ENCODE measurements at places on chromosomes 2 and 18. TPM values are rescaled to one million over a fixed set of nuclear protein-coding genes. Genes with fewer than 3 reads are reported as not detected.
A peak's percentile ranks its signal among the peaks of the same experiment; 100 is the strongest.

GRCh38 chr2:238264072-238264460, 24.2 kb upstream of the HES6 start:
- no peak overlapping the region for H3K27ac ChIP-seq
- H3K4me1 ChIP-seq = peaks cover 15% of the 10 kb centered on the region
- no peaks in the 10 kb centered on the region for H3K27me3 ChIP-seq
- no peak for DNase-seq
- no peak overlapping the region for H3K4me3 ChIP-seq
- peaks cover 3% of the 10 kb centered on the region for H3K36me3 ChIP-seq

DNA sequence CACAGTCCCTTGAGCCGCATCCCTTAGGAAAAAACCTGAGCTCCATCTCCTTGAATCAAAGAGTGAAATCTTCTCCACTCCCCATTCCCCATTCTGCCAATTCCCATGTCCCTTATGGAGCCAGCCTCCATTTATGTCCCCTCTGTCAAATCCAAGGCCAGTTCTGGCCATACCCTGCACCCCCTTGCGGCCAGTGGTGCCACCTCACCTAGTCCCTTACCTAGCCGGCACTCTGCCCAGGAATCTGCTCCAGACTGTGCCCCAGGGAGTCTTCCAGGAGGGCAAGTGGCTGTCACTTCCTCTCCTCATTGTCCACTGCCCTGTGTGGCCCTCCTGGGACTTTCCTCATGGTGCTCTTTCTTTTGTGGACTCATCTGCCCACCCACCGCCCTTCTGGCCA, 195.4 kb upstream of the RMP24 start:
- no peak overlapping the region for H3K27ac ChIP-seq
- peaks cover 16% of the 10 kb centered on the region for H3K27me3 ChIP-seq
- H3K4me3 ChIP-seq = no peak overlapping the region
- no peaks in the 10 kb centered on the region for H3K36me3 ChIP-seq
- no peaks in the 10 kb centered on the region for H3K4me1 ChIP-seq

- no peaks in the 10 kb centered on the region for H3K36me3 ChIP-seq
- DNase-seq = no peak
- no peak overlapping the region for H3K4me3 ChIP-seq
- peaks cover 24% of the 10 kb centered on the region for H3K4me1 ChIP-seq
Observed at GRCh38 chr2:220151341-220151740, 523.9 kb downstream of the SLC4A3 start.

- H3K27ac ChIP-seq = no peak overlapping the region
- DNase-seq = no peak
- H3K4me1 ChIP-seq = peaks cover 13% of the 10 kb centered on the region
- H3K27me3 ChIP-seq = peaks cover 29% of the 10 kb centered on the region
- no peak overlapping the region for H3K4me3 ChIP-seq
Observed at GRCh38 chr2:217277646-217278398, 418.0 kb upstream of the TNP1 start.

DNA sequence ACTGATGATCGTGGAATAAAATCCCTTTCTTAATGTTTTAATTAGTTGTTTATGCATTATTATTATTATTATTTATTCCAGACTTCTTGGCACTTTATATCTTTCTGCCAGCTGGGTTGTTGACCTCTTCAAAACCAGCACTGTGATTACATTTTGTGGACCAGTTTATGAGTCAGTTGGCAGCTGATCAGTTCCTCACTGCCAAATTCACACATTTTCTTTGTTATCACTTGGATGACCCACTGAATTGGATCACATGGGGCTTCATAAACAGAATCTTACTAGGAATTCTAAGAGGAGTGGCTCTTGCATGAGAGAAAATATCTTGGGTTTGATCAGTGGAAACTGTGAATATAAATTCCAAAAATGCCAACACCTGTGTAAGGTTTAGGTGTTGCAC, 321.8 kb upstream of the SPRED2 start:
- no peaks in the 10 kb centered on the region for H3K27me3 ChIP-seq
- H3K27ac ChIP-seq = no peak overlapping the region
- DNase-seq = no peak
- peaks cover 2% of the 10 kb centered on the region for H3K4me1 ChIP-seq

DNA sequence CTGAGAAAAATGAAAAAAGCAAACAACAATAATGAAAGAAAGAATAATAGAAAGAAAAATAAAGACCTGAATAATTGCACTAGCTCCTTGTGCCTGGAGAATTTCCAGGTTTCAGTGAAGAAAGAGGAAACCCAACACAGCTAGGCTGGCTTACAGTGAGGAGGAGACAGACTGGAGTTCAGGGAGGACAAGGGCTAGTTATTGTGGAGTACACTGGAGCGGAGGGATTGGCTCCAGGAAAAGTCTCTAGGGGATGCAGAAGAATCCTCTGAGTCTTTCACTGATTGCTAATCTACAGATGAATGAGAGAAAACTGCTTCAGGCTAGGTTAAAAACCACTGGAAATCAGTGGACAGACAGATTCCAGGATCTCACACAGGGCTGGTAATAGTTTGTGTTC, 163.6 kb upstream of the RBMS1 start:
- no peaks in the 10 kb centered on the region for H3K36me3 ChIP-seq
- H3K27ac ChIP-seq = no peak overlapping the region
- H3K27me3 ChIP-seq = no peaks in the 10 kb centered on the region
- H3K4me3 ChIP-seq = no peak overlapping the region

DNA sequence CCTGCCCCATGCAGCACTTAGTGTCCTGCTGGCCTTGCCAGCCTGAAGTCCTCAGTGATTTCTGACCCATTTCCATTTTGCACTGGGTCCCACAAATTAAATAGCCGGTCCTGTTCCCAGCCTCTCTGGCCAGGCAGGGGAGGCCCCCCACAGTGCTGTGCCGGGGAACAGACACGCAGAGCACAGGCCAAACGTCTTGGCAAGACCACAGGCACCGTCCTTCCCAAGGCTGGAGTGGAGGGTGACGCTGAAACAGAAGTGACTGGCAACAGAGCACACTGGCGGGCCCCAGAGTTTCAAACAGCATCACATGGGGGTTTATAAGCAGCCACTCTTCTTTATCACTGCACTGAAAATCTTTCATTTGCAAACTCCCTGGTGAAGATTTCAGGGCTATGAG, 52.2 kb downstream of the EDAR start:
- no peaks in the 10 kb centered on the region for H3K36me3 ChIP-seq
- no peak overlapping the region for H3K4me3 ChIP-seq
- peak overlapping the region; percentile 44 for H3K27ac ChIP-seq
- no peaks in the 10 kb centered on the region for H3K27me3 ChIP-seq
- H3K4me1 ChIP-seq = peaks cover 42% of the 10 kb centered on the region

GRCh38 chr18:34901299-34901698, 139.9 kb upstream of the MAPRE2 start:
- no peak overlapping the region for H3K4me3 ChIP-seq
- H3K27ac ChIP-seq = no peak overlapping the region
- no peaks in the 10 kb centered on the region for H3K27me3 ChIP-seq
- no peaks in the 10 kb centered on the region for H3K4me1 ChIP-seq

DNA sequence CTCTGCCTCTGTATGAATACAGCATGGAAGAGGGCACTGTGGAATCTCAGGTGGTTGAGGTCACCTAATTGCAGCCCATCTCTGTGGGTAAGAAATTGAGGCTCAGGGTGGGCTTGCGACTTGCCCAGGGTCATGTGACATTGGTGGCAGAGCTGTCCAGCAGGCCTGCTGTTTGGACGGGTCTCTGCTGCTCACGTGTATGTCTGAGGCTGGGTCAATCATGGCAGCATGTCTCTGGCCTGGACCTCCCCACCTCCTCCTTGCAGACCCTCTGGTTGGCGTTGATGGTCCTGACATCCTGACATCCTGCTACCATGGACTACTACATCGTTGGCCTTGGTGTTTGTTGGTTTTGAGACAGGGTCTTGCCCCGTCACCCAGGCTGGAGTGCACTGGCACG, 64.3 kb upstream of the HPCAL1 start:
- H3K36me3 ChIP-seq = no peaks in the 10 kb centered on the region
- peaks cover 4% of the 10 kb centered on the region for H3K27me3 ChIP-seq
- no peak overlapping the region for H3K27ac ChIP-seq
- H3K4me3 ChIP-seq = no peak overlapping the region

- H3K27ac ChIP-seq = no peak overlapping the region
- DNase-seq = no peak
- no peak overlapping the region for H3K4me3 ChIP-seq
Observed at GRCh38 chr2:157327200-157327599, 1.6 kb upstream of the ERMN start.

GRCh38 chr2:150214626-150215025, 272.8 kb downstream of the RND3 start:
- H3K4me3 ChIP-seq = peak overlapping the region; percentile 10
- no peak overlapping the region for H3K27ac ChIP-seq
- H3K27me3 ChIP-seq = no peaks in the 10 kb centered on the region
- no peak for DNase-seq
- H3K4me1 ChIP-seq = peaks cover 25% of the 10 kb centered on the region

GRCh38 chr2:26757873-26758789, 6.0 kb upstream of the SLC35F6 start:
- peak overlapping the region; percentile 94 for H3K27ac ChIP-seq
- no peaks in the 10 kb centered on the region for H3K36me3 ChIP-seq
- DNase-seq = no peak
- H3K4me3 ChIP-seq = peak overlapping the region; percentile 40
- peaks cover 11% of the 10 kb centered on the region for H3K4me1 ChIP-seq
- H3K27me3 ChIP-seq = no peaks in the 10 kb centered on the region

GRCh38 chr2:233714121-233714520, 1.4 kb downstream of the UGT1A5 start:
- no peak for DNase-seq
- H3K4me3 ChIP-seq = no peak overlapping the region
- H3K4me1 ChIP-seq = no peaks in the 10 kb centered on the region
- no peak overlapping the region for H3K27ac ChIP-seq
- H3K27me3 ChIP-seq = peaks cover 37% of the 10 kb centered on the region

DNA sequence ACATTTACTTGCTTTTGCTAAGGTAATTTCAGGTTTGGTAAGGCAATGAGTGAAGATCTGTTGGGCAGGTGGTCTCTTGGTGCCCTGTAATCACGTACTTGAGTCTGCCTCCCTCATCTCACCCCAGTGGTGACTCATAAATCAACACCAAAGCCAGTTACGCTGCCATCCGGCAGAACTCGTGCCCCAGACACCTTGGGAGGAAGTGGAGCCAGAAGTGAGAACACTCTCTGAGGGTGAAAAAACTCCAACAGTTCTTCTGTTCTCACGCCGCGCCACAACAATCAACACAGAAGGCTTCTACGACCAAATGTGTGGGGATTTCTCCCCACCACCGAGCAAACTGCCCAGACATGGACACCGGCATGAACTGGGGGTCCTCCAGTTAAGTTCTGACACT, 206.2 kb downstream of the ARL4C start:
- DNase-seq = no peak
- no peaks in the 10 kb centered on the region for H3K27me3 ChIP-seq
- H3K36me3 ChIP-seq = no peaks in the 10 kb centered on the region
- H3K4me3 ChIP-seq = no peak overlapping the region
- no peak overlapping the region for H3K27ac ChIP-seq
- H3K4me1 ChIP-seq = peaks cover 10% of the 10 kb centered on the region

DNA sequence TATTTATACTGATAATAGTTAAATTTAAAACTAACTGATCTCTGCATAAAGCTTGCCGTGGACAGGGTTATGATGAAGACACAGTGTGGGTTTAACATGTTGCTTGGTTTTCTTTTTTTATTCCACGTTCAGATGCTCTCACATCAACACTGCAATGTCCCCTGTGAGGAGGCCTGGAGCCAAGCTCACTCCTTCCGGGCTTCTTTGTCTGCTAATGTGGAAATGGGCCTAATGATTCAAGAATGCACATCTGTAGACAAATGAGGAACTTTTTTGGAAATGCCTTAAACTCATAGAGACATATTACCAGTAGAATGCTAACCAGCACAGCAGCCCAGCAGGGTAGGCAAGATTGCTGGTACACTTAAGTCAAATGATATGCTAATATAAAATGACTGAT, 208.0 kb downstream of the GALR1 start:
- H3K27me3 ChIP-seq = no peaks in the 10 kb centered on the region
- H3K4me3 ChIP-seq = no peak overlapping the region
- H3K36me3 ChIP-seq = no peaks in the 10 kb centered on the region
- H3K27ac ChIP-seq = no peak overlapping the region
- no peak for DNase-seq
- no peaks in the 10 kb centered on the region for H3K4me1 ChIP-seq

- no peak for DNase-seq
- H3K36me3 ChIP-seq = peaks cover 17% of the 10 kb centered on the region
- H3K4me1 ChIP-seq = peaks cover 5% of the 10 kb centered on the region
Observed at GRCh38 chr2:99940963-99941362, 201.4 kb downstream of the AFF3 start.

DNA sequence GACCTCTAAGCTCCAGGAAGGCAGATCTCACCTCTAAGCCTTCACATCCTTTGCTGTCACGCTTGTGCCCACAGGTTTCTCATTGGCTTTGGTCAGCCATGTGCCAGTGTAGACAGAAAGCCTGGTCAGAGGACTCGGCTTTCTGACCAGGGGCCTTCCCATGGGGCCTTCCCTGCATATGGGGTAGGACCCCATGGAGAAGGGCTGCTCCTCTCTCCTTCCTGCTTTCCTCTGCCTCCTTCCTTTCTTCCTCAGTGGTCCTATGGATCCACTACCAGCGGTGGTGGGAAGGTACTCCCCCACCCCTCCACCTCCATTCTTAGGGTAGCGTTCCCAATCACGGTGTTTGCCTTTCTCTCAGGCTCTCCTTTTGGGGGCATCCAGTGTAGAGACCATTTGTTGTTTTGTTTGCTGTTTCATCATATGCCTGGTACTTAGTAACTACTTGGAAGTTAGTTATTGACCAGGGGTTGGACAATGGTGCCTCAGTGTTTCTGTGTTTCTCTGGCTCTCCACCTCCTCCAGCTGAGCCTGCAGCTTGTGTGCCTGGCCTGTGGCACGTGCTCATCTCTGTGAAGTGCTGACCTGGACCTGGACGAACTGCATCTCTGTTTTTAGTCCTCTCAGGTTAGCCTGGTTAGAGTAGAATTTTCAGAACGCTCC, 71.6 kb downstream of the ZNF407 start:
- H3K4me1 ChIP-seq = no peaks in the 10 kb centered on the region
- H3K27ac ChIP-seq = no peak overlapping the region

DNA sequence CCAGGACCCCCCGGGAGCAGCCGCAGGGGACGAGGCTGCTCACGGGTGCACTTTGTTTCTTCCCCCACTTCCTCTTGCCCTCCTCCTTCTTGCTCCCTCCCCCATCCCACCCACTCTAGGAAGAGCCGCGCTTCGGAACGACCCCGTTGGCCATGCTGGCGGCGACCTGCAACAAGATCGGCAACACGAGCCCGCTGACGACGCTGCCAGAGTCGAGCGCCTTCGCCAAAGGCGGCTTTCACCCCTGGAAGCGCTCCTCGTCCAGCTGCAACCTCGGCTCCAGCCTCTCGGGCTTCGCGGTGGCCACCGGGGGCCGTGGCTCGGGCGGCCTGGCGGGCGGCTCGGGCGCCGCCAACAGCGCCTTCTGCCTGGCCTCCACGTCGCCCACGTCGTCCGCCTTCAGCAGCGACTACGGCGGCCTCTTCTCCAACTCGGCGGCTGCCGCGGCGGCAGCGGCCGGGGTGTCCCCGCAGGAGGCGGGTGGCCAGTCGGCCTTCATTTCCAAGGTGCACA, 1.3 kb downstream of the SP9 start:
- DNase-seq = no peak
- H3K36me3 ChIP-seq = no peaks in the 10 kb centered on the region
- H3K27me3 ChIP-seq = peaks cover 83% of the 10 kb centered on the region
- peaks cover 25% of the 10 kb centered on the region for H3K4me1 ChIP-seq

The LRP1B gene
- total RNA-seq = 16.0 TPM

The ZNF407 gene
- 11.3 TPM for total RNA-seq

The OTOS gene
- total RNA-seq = not detected

The POTEI gene
- 2.1 TPM for total RNA-seq

The PSMA8 gene
- total RNA-seq = not detected

The DOCK10 gene
- total RNA-seq = 1.7 TPM

The HOXD12 gene
- total RNA-seq = not detected

The LCT gene
- 2.8 TPM for total RNA-seq

The NOL4 gene
- 8.9 TPM for total RNA-seq

The C2orf80 gene
- total RNA-seq = not detected

The ACVR1C gene
- 27.9 TPM for total RNA-seq

The NETO1 gene
- total RNA-seq = 13.3 TPM

The ANTXR1 gene
- total RNA-seq = 69.5 TPM

Data from type B pancreatic cell (in vitro differentiated cells).